ENCODE measurements at places on chromosomes 4 and X.

DNA sequence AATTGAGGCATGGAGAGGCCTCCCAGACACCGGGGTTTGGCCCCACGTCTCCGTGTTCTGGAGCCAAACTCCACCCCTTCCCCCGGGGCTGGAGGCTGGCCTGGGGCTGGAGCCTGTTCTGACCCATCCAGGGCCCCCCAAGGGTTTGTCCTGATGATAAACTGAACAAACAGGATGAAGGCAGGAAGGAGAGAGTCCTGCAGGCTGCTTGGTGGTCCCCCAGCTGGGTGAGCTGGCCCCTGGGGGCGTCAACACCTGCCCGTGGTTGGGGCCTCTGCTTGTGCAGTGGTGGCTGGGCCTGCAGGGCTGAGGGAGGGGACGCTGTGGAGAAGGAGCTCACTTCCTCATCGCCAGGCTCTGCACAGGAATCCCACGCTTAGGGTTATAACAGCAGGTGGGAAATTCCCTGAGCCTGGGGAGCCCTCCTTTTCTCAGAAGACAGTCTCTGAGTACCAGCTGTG, 2.3 kb downstream of the SH3TC1 start:
- no peak for DNase-seq

GRCh38 chrX:14073071-14073470, 43.4 kb upstream of the GEMIN8 start:
- no peak for DNase-seq

DNA sequence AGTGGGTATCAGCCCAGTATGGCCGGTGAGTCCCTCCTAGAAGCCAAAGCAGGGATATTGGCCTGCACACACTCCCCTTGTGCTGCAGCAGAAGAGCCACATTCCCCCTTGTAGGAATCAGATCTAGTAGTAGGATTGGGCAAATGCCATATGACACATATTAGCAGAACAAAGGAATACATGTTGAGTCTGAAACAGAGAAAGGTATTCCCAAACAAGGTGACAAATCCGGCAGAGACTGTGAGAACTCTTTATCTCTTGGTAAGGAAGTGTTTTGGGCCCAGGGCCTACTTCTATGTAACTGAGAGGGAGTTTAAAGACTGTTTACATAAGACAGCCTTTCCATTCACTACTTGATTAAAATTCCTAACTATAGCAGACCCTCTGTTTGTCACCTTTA, 1382.0 kb downstream of the FAM133A start:
- no peak for DNase-seq

DNA sequence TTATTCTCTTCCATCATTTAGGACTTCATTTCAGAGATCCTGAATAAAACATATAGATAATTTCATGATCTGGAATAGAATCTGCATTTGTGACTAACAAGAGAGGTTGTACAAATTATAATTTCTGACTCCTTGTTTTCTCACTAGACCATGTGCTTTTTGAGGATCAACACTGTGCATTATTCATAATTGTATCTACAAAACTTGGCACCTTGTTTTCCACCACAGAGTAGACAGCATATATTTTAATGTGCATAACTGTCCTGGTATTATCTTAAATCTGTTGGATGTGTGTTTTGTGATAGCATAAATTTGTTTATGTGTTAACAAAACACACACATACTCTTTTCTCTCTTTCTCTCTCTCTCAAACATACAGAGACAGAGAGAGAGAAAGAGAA, 514.9 kb upstream of the GALNT7 start:
- DNase-seq = no peak

DNA sequence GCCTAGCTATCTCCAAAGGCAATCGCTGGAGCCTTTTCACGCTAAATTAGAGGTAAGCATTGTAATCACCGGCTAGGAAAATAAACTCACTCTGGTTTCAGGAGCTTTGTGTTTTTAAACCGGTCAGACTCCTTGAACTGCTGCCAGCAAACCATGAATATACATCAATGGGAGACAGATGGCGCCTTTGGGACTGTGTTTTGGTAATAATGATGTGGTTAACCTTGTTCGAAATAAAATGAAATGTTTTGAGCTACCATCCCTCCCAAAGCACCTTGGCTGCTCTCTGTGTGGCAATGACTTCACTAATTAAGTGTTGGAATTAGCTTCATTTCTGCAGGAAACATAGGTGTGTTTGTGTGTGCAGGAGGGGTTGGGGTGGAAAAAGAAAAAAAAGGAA, 65.3 kb downstream of the CLNK start:
- no peak for DNase-seq

DNA sequence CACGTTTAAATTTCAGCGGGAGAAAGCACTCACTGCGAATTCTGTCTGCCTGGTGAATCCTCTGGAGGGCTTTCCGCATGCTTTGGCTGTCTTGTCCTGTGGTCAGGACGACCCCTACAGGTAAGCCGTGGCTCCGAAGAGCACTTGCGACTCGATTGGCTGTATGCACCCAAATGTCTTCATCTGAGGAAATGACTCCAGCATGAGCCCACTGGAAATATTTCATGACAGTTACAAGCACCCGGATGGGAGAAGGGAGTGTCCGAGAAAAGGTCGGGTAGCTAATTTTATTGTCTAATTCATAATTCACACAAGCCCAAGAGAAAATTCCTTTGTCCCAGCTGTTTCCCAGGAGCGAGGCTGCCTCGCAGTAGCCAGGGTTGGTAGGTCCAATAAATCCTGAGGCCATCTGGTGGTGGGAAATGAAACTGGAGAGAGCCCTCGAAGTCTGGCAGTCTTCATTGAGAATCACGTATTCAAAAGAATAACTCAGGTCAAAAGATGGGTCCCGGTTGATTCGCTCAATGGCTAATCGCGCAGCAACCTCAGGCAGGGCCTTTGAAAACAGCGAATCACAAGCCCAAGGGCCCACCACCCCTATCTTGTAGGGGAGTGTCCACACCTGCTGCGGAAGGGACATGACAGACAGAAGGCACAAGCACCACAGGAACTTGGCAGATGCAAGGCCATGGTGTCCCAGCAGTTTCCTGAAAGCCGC, 6.6 kb downstream of the GUCY2F start:
- no peak for DNase-seq
